ENCODE measurements at places on chromosomes 4 and X.

GRCh38 chr4:80036949-80037685, 35.9 kb downstream of the ANTXR2 start:
- no peak for DNase-seq

- DNase-seq = no peak
These were observed 5.4 kb downstream of the TSPAN5 start for GRCh38 chr4:98652996-98653395.

DNA sequence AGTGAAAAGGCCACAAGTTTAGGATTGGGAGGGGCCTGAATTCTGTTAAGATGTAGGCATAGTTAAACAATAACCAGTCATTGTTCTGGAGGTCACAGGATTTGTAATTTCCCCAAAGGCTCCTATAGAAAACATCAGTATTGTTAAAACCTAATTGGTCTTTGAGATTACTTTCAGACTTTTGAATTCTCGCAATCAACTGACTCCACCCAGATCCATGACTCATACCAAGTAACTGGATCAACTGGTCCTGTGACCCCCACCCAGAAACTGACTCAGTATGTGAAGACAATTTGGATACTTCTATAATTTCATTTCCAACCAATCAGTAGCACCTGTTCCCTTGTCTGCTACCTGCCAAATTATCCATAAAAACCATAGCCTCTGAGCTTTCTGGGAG, 28.4 kb downstream of the MAGEB16 start:
- DNase-seq = no peak

- DNase-seq = no peak
These were observed 44.4 kb downstream of the FIP1L1 start for GRCh38 chr4:53421791-53422190.

GRCh38 chr4:53863158-53863557, 201.2 kb downstream of the CHIC2 start:
- DNase-seq = no peak

GRCh38 chr4:183823434-183823833, 81.7 kb upstream of the STOX2 start:
- no peak for DNase-seq

- DNase-seq = no peak
These were observed 15.6 kb upstream of the TAB3 start for GRCh38 chrX:30904632-30905031.

GRCh38 chr4:71269233-71269632, 69.6 kb upstream of the SLC4A4 start:
- no peak for DNase-seq
